ENCODE measurements at places on chromosomes 4 and X.

GRCh38 chr4:125650557-125650956 lies 335.8 kb downstream of the FAT4 start:
- no peak for DNase-seq

- DNase-seq: no peak
Observed at GRCh38 chr4:4677556-4678522, 136.0 kb upstream of the STX18 start.

DNA sequence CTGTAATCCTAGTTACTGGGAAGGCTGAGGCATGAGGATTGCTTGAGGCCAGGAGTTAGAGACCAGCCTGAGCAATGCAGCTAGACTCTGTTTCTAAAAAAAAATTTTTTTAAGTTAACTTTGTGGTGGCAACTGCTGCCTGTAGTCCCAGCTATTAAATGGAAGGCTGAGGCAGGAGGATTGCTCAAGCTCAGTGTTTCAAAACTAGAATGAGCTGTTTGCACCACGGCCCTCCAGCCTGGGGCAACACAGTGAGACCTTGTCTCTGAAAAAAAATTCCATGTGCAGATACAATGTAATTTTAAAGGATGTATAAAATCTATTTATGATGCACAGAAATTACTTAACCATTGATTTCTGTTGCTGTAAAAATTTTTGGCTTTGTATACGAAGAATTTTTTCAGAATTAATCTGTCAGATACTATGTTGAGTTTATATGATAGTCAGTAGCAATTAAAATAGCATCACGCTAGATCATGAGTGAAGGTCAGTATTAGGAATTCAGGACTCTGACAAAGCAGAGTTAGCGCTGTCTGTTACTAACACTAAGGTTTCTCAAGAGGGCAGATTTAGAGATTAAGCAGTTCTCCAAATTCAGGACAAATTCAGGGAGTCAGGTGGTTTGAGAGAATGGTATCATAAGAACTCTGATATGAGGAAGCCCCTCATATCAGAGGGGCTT lies 8.3 kb upstream of the AGA start:
- no peak for DNase-seq

- DNase-seq: no peak
Observed at GRCh38 chr4:105666693-105667092, 41.8 kb downstream of the INTS12 start.

GRCh38 chr4:165668694-165669093 lies 204.3 kb upstream of the TLL1 start:
- DNase-seq: no peak

DNA sequence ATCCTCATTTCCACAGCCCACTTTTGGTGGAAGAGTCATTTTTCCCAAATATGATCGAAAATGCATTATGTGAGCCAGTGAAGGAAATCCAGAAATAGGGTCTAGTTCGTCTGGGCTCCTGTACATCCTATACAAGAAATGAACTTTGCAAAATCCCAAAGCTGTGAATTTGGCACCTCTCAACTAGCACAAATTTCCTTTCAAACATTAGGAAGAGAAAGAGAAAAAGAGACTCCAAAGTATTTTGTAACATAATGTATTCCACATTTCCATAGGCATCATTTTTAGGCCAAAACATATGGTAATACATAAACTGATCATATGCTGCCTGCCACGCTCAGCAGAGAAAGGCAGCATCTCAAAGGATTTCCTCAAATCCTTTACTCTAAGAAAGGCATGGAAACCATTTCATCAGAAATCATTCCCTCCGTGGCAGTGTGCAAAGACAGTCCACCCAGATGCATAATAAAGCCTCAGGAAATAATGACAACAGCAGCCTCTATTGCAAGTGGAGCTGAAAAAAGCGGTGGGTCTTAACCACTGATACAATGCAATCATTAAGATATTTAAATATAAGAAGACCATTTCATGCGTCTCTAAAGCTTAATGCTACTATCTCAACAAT lies 56.8 kb downstream of the ANOS1 start:
- DNase-seq: no peak

GRCh38 chr4:15353207-15353606 lies 74.6 kb upstream of the C1QTNF7 start:
- no peak for DNase-seq

DNA sequence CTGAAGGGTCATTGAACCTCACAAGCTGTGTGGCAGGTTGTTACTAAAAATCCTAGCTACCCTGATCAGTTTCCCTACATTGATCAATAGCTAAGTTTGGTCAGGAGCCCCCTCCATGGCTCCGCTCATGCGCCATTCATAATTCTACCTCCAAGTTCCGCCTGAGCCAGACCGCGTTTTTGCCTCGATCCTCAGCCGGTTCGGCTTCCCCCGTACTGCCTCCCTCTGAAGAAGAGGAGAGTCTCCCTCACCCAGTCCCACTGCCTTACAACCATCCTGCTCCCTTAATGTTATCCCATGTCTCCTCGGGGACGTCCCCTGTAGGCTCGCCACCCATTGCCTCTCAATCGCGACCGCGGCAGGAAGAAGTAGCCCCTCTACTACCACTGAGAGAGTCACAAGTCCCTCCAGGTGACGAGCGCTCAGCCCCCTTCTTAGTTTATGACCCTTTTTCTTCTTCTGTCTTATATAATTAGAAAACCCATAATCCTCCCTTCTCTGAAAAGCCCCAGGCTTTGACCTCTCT lies 158.2 kb downstream of the DEFB131A start:
- DNase-seq: no peak

GRCh38 chr4:127776620-127777019 lies 5.5 kb upstream of the HSPA4L start:
- no peak for DNase-seq

- DNase-seq: no peak
Observed at GRCh38 chrX:125894947-125895346, 271.1 kb downstream of the DCAF12L2 start.

DNA sequence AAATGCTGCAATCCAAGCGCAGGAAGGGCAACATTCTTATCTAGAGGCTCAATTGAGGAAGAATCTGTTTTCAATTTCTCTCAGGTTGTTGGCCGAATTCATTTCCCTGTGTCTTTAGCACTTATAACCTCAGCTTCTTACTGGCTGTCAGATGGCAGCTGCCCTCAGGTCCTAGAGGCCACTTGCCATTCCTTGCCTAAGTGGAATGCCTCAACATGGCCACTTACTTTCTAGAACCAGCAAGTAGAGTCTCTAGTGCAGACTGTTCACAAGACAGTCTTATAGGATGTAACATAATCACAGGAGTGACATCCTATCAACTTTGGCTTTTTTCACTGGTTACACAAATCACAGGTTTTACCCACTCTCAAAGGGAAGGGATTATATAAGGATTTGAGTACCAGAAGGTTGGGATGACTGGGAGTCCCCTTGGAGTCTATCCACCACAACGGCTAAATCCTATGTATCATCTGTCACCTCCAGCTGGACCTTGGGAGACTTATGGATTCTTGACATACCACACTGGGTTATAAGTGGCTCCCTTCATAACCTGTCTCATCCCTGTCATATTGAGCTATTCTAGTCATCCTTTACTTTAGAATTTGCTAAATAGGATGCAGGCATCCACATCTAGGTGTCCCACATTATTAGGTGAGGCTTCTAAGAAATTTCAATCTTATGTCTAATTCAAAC lies 297.9 kb upstream of the CTSO start:
- DNase-seq: no peak

- no peak for DNase-seq
Observed at GRCh38 chrX:40867352-40867751, 132.0 kb upstream of the MED14 start.
